ENCODE measurements at places on chromosomes 2 and 18. TPM values are rescaled to one million over a fixed set of nuclear protein-coding genes. Genes with fewer than 3 reads are reported as not detected.

Gene PARD3B
- total RNA-seq, result 6.5 TPM

Gene CXCR1
- total RNA-seq, result 0.35 TPM

Gene ACYP2
- 53.2 TPM for total RNA-seq

Gene CYBRD1
- 138 TPM for total RNA-seq

Gene MYO1B
- total RNA-seq, result 16.2 TPM

Gene GREB1L
- 21.5 TPM for total RNA-seq

Gene CPLX4
- not detected for total RNA-seq

Gene C1GALT1C1L
- total RNA-seq, result 0.30 TPM

Gene PPP4R3B
- 21.4 TPM for total RNA-seq

Gene DPYSL5
- not detected for total RNA-seq

Gene TMEM37
- total RNA-seq, result 1.6 TPM

Gene STRN
- total RNA-seq, result 101 TPM

Gene SULT6B1
- not detected for total RNA-seq

Gene MOCOS
- 0.07 TPM for total RNA-seq
